ENCODE measurements at places on chromosomes 5 and 9. TPM values are rescaled to one million over a fixed set of nuclear protein-coding genes. Genes with fewer than 3 reads are reported as not detected.

GRCh38 chr9:94082956-94083355, 1.3 kb upstream of the PTPDC1 start:
- DNase-seq: no peak
- peaks cover 6% of the 10 kb centered on the region for H3K4me1 ChIP-seq
- H3K4me3 ChIP-seq: no peak overlapping the region
- H3K27me3 ChIP-seq: no peaks in the 10 kb centered on the region
- H3K36me3 ChIP-seq: peaks cover 7% of the 10 kb centered on the region

- no peaks in the 10 kb centered on the region for H3K27me3 ChIP-seq
- H3K4me3 ChIP-seq: no peak overlapping the region
- H3K4me1 ChIP-seq: no peaks in the 10 kb centered on the region
- no peak overlapping the region for H3K27ac ChIP-seq
- no peak for DNase-seq
Measured at GRCh38 chr5:164353155-164353554, 847.7 kb downstream of the MAT2B start.

DNA sequence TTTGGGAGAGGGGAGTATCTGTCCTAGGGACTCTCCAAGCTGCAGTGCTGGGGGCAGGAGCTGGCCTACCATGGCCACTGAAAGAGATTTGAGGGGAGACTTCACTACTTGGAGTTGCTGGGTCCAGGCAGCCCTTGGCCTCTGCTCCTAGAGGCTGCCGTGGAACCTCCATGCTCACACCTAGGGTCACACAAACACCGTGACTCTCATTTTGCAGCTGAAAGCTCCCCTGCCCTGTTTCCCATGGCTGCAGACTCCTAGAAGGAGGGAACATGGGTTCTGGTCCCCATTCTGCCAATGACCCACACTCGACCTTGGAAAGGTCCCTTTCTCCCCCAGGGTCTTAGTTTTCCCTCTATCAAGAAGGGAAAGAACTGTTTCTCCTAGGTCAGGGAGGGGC, 147.1 kb upstream of the PPP1R26 start:
- DNase-seq: no peak
- no peaks in the 10 kb centered on the region for H3K36me3 ChIP-seq
- no peak overlapping the region for H3K27ac ChIP-seq
- no peak overlapping the region for H3K4me3 ChIP-seq

DNA sequence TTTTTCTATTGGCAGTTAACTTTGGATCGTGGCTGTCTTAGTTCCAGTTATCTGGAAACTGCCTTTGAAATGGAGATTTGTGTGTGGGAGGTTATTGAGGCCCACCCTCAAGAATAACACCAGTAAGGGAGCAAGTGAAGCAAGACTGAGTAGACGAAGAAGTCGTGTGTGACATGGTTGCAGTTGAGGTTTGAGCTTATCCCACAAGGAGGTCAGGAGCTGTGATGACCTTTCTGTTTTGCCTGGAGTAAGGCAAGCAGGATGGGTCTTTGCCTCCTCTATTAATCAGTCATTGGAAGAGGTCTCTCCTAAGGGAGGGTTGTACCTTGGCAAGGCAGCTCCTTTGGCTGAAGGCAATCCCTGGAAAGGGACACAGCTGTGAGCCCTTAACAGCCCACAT, 49.6 kb upstream of the CTXN3 start:
- H3K4me1 ChIP-seq: no peaks in the 10 kb centered on the region
- H3K27ac ChIP-seq: no peak overlapping the region
- H3K4me3 ChIP-seq: no peak overlapping the region
- H3K36me3 ChIP-seq: no peaks in the 10 kb centered on the region
- no peaks in the 10 kb centered on the region for H3K27me3 ChIP-seq

DNA sequence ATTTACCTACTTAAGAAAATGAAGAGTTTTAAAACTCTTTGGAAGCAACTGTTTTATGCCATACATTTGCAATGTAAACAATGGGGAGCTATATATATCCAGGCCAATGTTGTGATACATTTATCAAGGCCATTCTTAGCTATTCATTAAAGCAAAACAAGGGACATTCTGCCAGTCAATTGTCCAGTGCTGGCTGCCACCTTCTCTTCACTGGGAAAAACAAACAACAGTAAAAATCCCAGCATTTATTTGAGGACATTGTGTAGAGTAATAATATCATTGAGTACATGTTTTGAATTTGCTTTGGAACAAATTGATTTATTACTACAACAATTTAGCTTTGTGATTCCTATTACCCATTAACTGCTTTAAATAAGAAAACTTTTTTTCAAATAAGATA, 1107.4 kb downstream of the DTWD2 start:
- H3K4me3 ChIP-seq: no peak overlapping the region
- DNase-seq: no peak
- H3K36me3 ChIP-seq: no peaks in the 10 kb centered on the region

GRCh38 chr5:50559955-50560354, 106.5 kb upstream of the PARP8 start:
- no peak for DNase-seq
- H3K4me3 ChIP-seq: no peak overlapping the region
- H3K27me3 ChIP-seq: no peaks in the 10 kb centered on the region
- H3K36me3 ChIP-seq: no peaks in the 10 kb centered on the region
- H3K4me1 ChIP-seq: no peaks in the 10 kb centered on the region

GRCh38 chr5:14212838-14213237, 69.7 kb downstream of the TRIO start:
- H3K36me3 ChIP-seq: no peaks in the 10 kb centered on the region
- no peak overlapping the region for H3K4me3 ChIP-seq
- H3K27me3 ChIP-seq: no peaks in the 10 kb centered on the region
- H3K27ac ChIP-seq: no peak overlapping the region
- DNase-seq: no peak

- H3K27ac ChIP-seq: no peak overlapping the region
- peaks cover 8% of the 10 kb centered on the region for H3K4me1 ChIP-seq
Measured at GRCh38 chr9:7974335-7974960, 174.9 kb upstream of the DMAC1 start.

SPINK6 gene
- not detected for total RNA-seq

MYORG gene
- total RNA-seq: 1.7 TPM
